ENCODE measurements at places on chromosomes 1 and 21.

DNA sequence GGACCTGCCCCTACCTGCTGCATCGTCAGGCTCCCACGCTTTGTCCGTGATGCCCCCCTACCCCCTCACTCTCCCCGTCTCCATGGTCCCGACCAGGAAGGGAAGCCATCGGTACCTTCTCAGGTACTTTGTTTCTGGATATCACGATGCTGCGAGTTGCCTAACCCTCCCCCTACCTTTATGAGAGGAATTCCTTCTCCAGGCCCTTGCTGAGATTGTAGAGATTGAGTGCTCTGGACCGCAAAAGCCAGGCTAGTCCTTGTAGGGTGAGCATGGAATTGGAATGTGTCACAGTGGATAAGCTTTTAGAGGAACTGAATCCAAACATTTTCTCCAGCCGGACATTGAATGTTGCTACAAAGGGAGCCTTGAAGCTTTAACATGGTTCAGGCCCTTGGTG, 8.9 kb downstream of the SPATA46 start:
- DNase-seq: no peak

DNA sequence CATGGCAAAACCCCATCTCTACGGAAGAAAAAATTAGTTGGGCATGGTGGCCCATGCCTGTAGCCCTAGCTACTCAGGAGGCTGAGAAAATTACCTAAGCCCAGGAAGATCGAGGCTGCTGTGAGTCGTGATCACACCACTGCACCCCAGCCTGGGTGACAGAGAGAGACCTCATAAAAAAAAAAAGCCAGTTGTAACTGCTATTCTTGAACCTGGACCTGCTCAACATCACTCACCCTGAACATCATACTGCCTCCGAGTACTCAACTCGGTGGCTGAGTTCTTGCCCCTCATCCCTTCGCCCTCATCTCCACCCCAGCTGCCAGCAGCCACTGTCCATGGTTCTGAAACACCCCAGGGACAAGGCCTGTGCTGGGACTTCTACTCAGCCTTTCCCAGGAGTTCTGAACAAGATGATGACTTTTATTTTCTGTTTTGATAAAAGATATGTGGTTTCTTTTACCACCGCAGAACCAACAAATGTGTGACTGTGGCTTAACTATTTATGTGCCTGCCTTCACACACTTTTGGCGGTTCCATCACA, 5.4 kb upstream of the DISP3 start:
- no peak for DNase-seq

DNA sequence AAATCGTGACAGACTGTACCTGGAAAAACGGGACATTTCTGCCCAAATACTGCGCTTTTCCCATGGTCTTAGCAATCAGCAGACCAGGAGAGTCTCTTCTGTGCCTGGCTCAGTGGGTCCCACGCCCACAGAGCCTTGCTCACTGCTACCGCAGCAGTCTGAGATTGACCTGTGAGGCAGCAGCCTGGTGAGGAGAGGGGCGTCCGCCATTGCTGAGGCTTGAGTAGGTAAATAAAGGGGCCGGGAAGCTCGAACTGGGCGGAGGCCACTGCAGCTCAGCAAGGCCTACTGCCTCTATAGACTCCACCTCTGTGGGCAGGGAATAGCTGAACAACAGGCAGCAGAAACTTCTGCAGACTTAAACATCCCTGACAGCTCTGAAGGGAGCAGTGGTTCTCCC, 203.1 kb downstream of the DENND1B start:
- DNase-seq: no peak

GRCh38 chr1:8381618-8382017, 63.7 kb downstream of the SLC45A1 start:
- no peak for DNase-seq

DNA sequence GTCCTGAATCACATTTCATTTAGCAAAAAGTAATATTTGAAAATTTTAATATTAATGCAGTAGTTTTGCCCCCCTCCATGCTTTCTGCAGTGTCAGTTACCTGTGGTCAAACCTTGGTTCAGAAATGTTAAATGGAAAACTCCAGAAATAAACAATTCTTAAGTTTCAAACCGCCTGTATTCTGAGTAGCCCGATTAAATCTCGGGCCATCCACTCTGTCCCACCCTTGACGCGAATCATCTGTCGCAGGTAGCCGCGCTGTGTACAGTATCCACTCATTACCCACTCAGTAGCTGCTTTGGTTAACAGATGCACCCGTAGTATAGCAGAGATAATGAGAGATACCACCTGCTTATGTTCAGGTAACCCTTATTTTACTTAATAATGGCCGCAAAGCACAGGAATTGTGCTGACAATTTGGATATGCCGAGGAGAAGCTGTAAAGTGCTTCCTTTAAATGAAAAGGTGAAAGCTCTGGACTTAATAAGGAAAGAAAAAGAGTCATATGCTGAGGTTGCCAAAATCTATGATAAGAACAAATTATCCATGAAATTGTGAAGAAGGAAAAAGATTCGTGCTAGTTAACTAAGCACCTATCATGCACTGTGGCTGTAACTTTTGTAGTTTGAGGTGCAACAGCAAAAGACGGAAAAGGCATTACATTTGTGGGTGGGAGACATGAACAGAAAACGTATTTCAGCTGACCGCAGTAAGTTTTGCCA, 889 bp upstream of the SCYL3 start:
- DNase-seq: peak; percentile 50

DNA sequence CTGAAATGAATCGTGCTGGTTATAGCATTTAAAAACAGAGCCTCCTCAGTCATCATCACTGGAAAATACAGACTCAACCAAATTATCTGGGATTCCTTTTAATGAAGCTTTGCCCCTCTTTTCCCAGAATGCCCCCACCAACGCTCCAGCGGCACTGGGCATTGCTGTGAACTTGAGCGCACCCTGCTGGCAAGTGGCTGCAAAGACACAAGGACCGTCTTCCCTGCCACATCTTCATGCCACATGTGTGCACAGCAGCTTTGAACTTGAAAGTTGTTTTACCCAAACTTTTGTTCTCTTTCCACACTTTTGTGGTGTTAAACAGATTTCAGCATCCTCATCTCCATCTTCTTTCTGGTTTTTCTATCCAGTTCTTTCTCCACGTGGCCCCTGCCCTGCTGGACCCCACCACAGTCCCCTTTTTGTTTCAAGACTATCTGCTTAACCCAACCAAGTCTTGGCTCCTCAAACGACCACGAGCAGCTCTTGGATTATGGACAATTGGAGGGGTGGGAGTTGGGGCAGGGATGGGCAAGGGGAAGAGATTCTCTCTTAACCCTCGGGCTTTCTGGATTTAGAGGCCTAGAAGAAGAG, 12.8 kb upstream of the LMX1A start:
- peak; percentile 21 for DNase-seq

- DNase-seq: peak; percentile 84
These were observed at the start of gene BEND5 for GRCh38 chr1:48776393-48777218. Gene BEND5 (minus strand): TSS chr1:48776891. CDS start chr1:48776831, 60 bp downstream.

- no peak for DNase-seq
These were observed 2.8 kb downstream of the CFHR4 start for GRCh38 chr1:196890668-196891067.

GRCh38 chr1:56469640-56470371, 109.6 kb downstream of the PLPP3 start:
- DNase-seq: no peak

DNA sequence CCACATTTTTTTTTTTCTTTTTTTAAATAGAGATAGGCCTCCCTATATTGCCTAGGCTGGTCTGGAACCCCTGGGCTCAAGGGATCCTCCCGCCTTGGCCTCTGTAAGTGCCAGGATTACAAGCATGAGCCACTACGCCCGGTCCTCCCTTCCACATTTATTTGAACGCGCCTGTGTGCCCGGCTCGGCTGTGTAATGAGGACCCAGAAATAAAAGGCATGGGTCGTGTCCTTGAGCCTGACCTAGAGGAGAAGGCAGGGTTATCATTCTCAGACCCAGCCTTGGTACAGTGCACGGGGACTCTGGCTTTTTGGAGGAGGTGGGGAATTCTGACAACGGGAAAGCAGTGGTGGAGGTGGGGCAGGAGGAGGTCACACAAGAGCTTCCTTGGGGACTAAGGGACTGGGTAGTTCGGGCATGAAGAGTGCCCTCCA, 841 bp downstream of the CENPF start:
- DNase-seq: peak; percentile 8

- DNase-seq: no peak
These were observed 203.5 kb downstream of the NTNG1 start for GRCh38 chr1:107344268-107344760.

- no peak for DNase-seq
These were observed 33.8 kb downstream of the PCNX2 start for GRCh38 chr1:233261695-233262094.

GRCh38 chr1:230797942-230798365, 50.8 kb downstream of the CAPN9 start:
- DNase-seq: no peak

GRCh38 chr1:27542463-27543273, 52.7 kb upstream of the WASF2 start:
- no peak for DNase-seq

- DNase-seq: no peak
These were observed 112.7 kb downstream of the FGGY start for GRCh38 chr1:59409549-59409948.

DNA sequence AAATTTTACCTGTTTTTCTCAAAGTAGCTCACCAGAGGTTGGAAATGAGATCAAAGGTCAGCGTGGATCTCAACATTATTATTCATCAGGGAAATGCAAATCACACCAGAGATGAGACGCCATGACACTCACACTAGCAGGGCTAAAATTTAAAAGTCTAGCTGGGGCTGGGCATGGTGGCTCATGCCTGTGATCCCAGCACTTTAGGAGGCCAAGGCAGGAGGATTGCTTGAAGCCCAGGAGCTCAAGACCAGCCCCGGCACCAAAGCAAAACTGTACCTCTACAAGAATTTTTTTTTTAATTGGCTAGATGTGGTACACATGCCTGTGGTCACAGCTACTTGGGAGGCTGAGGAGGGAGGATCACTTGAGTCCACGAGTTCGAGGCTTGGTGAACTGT, 41.4 kb upstream of the PCBP3 start:
- no peak for DNase-seq

DNA sequence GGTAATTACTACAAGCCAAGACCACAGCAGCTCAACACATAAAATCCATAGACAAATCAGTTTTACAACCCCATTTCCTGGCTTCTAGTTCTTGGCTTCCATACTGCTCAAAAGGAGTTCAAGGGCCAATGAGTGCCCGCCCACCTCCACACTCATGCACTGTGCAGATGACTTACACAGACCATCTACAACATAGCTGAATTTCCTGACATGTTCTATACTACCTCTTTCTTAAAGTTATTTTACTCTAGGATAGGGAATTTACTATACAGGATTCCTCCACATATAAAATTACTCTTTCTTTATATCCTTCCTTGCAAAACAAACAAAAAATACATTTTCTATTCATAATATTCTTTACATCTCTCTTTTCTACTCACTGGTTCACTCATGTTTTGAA, 14.6 kb downstream of the BACE2 start:
- no peak for DNase-seq

DNA sequence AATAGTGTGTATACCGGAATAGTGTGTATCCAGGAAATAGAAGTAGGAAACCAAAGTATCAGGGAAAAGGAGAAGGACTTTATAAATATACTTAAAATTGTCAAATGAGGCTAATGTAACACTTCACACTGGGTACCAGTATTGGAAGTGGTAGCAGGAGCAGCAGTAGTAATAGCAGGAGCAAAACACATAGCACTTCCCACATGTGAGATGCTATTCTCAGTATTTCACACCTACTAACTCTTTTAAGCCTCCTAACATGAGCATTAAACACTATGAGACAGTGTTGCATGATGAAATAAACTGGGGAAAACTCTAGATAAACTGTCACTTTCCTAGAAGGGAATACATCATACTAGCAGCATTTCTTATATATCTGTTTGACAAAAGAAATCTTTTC, 376.7 kb downstream of the VAV3 start:
- DNase-seq: no peak

DNA sequence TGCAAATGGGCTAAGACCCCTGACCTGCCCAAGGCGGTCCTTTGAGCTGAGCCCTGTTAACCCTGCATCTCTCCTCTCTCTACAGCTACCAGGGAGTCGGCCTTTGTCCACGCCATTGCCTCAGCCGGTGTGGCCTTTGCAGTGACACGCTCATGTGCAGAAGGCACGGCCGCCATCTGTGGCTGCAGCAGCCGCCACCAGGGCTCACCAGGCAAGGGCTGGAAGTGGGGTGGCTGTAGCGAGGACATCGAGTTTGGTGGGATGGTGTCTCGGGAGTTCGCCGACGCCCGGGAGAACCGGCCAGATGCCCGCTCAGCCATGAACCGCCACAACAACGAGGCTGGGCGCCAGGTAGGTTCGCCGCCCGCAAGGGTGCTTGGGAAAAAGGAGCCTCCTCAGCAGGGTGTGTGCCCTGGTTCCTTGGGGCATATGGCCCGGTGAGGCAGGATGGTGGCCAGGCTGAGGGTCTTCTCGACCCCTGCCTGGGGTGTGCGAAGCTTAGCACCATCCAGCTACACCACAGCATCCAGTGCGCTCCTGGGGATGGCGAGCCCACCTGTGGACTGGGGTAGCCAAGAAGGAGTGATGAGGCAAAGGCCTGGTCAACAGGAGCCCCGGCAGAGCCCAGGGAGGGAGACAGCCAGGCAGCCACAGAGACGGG, 31.8 kb upstream of the ARF1 start:
- no peak for DNase-seq

- DNase-seq: peak; percentile 68
These were observed 19.9 kb upstream of the PPP1R15B start for GRCh38 chr1:204431310-204432184.

- DNase-seq: no peak
These were observed 8.0 kb upstream of the PLXNA2 start for GRCh38 chr1:208251911-208252835.

- DNase-seq: no peak
These were observed 3.9 kb upstream of the ACKR1 start for GRCh38 chr1:159200769-159201168.

- DNase-seq: no peak
These were observed 96.0 kb upstream of the GNG4 start for GRCh38 chr1:235745503-235746136.

DNA sequence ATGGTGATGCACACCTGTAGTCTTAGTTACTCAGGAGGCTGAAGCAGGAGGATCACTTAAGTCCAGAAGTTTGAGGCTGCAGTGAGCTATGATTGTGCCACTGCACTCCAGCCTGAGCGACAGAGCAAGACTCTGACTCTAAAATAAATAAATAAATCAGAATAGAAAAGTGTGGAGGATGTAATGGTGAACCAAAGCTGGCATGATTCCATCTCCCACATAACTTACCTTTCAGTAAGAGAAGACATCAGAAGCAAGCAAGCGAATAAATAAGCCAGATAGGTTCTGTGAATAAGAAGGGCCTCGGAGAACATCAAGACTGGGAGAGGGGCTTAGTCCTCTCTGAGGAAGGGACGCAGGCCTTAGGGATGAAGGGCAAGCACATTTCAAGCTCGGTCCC, 59.5 kb downstream of the TOMM20 start:
- no peak for DNase-seq

- DNase-seq: peak; percentile 22
These were observed 25.7 kb downstream of the STK40 start for GRCh38 chr1:36359911-36360550.

- DNase-seq: peak; percentile 72
These were observed 9.9 kb upstream of the CDCA8 start for GRCh38 chr1:37682334-37682987.

DNA sequence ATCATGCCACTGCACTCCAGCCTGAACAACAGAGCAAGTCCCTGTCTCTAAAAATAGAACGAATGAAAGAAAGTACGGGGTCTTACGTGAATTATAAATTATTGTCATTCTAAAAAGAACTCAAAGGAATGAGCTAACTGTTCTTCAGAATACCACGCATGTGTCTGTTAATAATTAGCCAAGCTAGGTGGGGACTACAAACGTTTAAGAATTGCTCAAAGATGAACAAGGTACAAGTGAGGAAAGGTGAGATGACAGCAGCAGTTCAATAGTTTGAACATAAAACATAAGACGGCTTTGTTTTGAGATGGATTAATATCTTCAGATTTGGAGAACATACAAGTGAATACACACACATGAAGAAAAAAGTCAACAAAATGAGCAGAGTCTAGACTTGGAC, 79.6 kb downstream of the UBR4 start:
- DNase-seq: no peak
